ENCODE measurements at places on chromosomes 3 and 15.

DNA sequence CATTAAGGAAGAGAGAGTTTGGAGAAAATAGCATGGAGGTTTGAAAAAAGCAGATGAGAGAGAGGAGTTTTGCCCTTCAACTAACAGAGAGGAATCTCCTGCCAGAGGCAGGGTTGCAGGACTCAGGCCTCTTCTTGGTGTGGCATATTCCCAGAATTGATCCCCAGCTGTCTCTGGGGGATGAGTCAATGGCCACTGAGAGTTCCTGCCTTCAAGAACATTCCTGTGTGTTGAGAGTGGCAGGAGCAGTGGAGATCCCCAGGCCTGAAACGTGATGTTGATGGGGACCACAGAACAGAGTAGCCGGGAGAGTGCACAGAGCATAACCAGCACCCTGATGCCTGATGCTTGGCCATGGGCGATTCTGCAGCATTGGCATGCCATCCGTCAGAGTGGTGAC lies 348.4 kb upstream of the THBS1 start:
- DNase-seq, result no peak

- no peak for DNase-seq
Observed at GRCh38 chr3:105965384-105965783, 96.6 kb upstream of the CBLB start.

DNA sequence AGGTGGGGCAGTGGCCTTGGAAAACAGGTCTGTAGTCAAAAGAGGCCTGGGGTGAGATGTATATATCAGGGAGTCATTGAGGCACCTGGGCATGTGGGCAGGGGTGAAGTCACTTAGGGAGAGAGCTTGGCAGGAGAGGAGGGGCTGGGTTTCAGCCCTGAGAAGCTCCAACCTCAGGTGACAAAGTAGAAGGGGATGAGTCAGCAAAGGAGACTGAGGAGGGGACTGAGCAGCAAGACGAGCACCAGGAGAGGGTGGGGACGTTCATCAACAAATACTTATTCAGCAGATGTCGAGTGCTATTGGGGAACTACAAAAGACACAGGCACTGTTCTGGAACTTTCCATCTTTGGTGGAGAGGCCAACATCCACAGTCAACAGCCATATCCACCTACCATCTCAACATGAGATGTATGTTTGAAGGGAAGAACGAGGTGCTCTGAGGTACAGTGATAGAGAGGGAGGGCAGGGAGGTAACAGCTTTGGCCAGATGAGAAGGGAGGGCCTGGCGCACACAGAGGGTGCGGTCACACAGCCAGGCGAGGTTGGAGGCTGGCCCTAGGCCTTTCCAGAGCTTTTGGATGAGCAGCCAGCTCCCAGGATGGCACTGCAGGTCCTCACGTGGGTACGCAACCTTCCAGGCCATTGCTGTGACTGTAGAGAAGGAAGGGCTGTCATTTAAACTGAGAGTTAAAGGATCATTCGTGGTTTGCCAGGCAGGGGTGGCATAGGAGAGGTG lies 45.7 kb downstream of the GLDN start:
- no peak for DNase-seq

DNA sequence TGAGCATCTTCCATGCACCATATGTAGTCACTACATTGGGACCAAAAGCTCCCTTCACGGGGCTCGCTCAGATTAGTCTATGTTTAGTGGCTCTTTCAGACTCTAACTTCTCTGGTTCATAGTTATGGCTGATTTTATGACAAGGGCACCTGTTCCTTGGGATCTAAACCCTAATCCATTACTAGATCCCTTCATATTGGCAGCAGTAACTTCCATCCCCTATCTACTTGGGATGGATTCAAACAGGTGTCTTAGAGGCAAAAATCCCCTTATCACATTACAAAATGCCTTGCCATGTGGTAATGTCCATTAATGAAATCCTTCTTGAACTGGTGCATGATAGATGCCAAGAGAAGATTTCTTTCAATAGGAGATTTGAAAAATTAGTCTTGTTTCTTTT lies 96.7 kb upstream of the TP63 start:
- no peak for DNase-seq

GRCh38 chr3:186517218-186517617 lies 27.0 kb downstream of the CRYGS start:
- no peak for DNase-seq

DNA sequence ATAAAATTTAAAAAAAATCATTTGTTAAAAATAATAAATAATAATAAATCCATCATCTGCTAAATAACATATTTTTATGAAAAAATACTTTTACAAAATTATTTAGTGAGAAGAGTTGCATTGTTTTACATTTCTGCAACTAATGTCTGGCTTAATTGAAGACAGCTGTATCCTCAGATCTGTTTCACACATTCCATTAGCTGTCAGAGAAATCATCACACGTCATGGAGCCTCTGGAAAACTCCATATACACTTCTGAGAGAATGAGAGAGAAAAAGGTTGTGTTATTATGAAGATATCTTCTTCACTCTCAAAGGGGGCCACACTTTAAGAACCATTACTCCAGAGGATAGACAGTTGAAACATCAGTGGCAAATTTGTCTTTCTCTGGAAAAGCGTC lies 40.8 kb downstream of the CMSS1 start:
- no peak for DNase-seq

GRCh38 chr3:100090669-100091005 lies 23.7 kb downstream of the FILIP1L start:
- no peak for DNase-seq

DNA sequence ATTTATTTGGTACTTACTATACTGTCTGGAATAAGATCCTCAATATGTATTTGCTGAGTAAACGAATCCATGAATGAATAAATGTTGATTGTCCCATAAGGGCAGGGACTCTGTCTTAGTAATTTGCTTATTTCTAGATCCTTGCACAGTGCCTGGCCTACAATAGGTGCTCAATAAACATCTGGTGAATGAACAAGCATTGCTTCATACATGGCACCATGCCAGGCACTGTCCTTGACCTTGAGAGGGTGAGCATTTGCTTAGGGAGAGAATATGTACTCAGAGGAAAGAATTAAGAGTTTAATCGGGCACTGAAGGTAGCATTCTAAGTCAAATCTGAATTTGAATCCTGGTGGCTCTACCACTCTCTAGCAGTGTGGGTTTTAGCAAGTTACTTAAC lies 282.1 kb downstream of the THSD4 start:
- DNase-seq, result no peak

GRCh38 chr3:182487611-182488010 lies 305.7 kb upstream of the ATP11B start:
- DNase-seq, result no peak

GRCh38 chr3:72266016-72266370 lies 481.0 kb upstream of the PROK2 start:
- no peak for DNase-seq

- no peak for DNase-seq
Observed at GRCh38 chr3:52712291-52713212, 6.6 kb downstream of the SPCS1 start.

DNA sequence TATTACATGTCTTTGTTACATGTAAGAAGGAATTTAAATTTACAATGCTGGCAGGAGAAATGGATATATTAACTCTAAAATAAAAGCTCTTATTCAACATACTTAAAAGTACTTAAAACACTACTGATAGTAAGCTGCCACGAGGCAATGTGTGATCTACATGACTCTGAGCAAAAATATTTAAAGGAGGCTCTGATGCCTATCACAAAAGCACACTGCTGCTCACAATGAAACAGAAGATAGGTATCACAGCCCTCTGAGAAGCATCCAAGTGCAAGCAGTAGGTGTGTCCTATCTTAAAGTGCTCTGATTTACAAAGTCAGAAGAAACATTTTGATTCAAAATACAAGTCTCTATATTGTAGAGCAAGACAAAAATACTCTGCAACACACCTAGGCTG lies 371.2 kb upstream of the WNT5A start:
- DNase-seq, result no peak

GRCh38 chr15:79659691-79660090 lies 227.6 kb downstream of the MINAR1 start:
- DNase-seq, result no peak

DNA sequence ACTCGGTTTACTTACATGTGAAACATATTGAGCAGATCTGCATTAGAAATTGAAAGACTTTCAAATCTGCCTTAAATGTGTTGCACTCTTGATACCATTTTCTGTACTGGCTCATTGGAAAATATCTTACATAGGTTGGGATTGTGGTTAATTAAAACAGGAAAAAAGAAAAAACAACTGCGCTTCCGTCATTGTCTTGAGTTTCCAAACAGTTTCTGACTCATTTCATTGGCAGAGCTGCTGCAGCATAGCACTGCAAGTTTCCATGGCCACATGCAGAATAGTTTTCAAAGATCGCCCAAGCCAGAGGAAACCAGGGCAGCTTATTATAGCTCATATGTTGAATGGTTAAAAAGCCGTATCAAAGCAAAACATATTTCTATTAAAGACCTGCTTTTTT lies 446.6 kb upstream of the BCHE start:
- no peak for DNase-seq

GRCh38 chr3:185859294-185859972 lies 34.6 kb upstream of the IGF2BP2 start:
- no peak for DNase-seq

DNA sequence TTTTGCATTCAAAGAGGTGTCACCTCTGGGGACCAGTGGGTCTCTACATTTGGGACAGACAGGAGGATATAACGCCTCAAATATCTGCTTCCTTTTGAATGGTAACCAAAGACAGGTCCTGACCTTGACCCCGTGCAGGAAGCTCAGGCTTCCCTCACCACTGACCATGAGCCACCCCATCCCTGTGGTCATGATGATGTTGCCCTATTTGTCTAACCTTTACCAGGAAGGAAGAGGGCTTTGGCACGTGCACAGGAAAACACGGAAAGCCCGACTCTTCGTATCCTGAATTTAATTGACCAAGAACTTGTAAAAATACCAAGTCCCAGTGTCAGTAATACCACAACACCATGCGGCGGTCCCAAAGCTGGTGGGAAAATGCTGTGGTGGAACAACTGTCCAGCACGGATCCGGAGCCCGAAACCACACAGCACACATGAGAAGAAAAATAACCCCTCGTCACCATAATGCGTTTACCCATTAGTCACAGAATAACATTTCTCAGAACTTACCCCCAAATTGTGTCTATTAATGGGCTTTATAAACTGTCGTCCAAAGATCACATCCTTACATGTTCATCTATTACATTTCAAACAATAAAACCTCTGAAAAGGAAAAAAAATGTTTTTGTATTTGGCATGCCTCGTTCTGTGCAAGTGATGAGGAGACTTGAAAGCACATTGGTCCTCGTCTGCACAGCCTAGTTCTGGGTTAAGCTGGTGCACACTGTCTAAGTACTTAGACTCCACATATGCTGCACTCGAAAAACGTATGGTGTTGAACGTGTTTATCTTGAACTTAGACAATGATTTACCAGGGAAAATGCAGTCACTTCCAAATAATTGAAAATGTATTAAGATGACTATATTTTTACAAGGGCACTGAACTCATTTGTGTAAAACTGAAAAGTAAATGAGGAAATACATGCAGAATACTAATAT lies 118.9 kb upstream of the IGF1R start:
- DNase-seq, result no peak

- no peak for DNase-seq
Observed at GRCh38 chr3:10194328-10195071, 29.8 kb downstream of the IRAK2 start.

- no peak for DNase-seq
Observed at GRCh38 chr3:195907684-195907933, 742 bp downstream of the TNK2 start.

GRCh38 chr15:86103825-86104224 lies 24.2 kb downstream of the AGBL1 start:
- no peak for DNase-seq

DNA sequence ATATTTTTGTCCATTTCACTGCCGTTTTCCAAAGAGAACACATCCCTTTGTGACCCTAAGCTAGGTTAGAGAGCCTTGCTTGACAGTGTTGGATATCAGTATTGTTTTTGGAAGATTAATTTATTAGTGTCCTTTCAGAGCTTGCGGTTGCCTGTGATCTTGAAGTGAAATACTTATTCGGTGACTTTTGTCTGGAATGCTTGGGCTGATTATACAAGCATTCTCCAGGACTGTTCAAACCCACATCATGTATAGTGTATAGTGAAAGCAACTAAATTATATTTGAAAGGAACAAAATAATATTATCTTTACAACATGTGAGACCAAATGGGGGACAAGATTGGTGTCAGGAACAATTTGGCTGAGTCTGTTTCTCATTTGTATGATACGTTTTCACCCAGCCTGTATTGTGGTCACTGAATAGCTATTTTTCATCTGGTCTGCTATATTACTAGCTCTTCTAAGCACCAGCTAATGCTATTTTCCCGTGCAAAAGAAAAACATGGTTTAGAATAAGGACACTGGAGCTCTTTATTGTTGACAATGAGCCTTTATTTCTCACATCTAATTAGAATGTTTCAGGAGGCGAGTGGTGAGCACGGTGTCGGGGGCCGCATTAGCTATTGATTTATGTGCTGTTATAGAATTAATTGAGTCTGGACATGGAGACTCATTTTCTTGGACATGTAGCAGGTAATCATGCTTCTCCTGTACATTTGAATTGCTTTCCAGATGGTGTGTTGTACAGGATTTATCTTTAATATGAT lies 158.1 kb downstream of the APBA2 start:
- no peak for DNase-seq

DNA sequence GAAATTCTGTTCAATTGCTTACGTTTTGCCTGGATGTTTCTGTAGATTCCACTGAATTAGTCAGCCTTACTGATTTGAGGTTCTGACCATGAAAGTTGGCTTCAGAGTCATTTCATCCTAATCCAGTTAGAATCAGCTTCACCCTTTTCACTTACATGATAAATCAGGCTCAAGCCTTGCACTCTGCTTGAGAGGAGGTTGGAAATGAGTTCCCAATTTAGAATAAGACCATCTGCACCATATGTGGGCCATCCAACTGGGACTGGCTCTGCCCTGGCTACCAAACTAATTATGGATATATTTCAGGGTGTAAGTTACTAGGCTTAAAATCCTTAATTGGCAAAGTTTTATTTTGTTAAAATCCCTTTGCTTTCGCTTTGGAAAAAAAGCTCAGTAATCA lies 255.7 kb downstream of the CHL1 start:
- DNase-seq, result no peak

GRCh38 chr15:95793231-95793630 lies 537.3 kb upstream of the NR2F2 start:
- DNase-seq, result no peak

GRCh38 chr3:128337305-128337704 lies 129.4 kb downstream of the DNAJB8 start:
- no peak for DNase-seq

- no peak for DNase-seq
Observed at GRCh38 chr3:127612966-127613365, 14.8 kb downstream of the MCM2 start.
